IMR-90 (cell line): ENCODE measurements at places on chromosomes 5 and 9. TPM values are rescaled to one million over a fixed set of nuclear protein-coding genes. Genes with fewer than 3 reads are reported as not detected.

GRCh38 chr9:128102196-128102595 lies 25.3 kb downstream of the PTGES2 start:
- DNase-seq = no peak

DNA sequence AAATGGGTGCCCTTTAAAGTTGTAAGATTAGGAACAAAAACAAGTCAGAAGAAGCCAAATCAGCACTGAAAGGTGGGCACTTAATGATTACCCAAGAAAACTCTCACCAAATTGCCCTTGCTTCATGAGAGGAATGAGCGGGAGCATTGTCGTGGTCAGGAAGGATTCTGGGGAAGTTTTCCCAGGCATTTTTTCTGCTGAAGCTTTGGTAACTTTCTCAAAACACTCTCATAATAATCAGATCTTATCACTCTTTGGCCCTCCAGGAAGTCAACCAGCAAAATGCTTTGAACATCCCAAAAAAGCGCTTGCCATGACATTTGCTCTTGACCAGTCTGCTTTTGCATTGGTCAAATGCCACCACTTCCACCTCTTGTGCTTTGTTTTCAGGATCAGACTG lies 10.4 kb upstream of the PCDHGC3 start:
- DNase-seq = peak; percentile 41

- peak; percentile 73 for DNase-seq
These were observed 24.0 kb upstream of the KLF9 start for GRCh38 chr9:70438341-70438928.

DNA sequence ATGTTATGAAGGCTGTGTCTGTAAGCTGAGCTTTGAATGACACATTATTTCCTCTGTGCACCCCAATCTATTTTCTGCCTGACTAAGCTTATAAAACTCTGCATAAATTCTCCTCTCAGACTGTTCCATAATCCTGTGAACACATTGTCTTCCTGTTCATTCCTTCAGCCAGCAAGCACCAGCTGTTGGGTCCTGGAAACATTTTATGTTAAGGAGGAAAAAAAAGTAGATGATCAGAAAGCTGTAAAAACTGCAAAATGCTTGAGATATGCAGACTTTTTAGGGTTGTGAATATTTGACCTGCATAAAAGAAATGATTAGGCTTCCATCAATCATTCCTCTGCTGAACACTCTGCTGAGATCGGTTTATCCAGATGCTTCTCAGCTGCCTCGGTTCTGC lies 1246.0 kb upstream of the DMAC1 start:
- no peak for DNase-seq

GRCh38 chr9:524008-524407 lies 309.3 kb downstream of the DOCK8 start:
- no peak for DNase-seq

GRCh38 chr5:36073595-36074216 lies 7.0 kb upstream of the UGT3A2 start:
- DNase-seq = no peak

GRCh38 chr5:135337064-135337463 lies 62.0 kb downstream of the MACROH2A1 start:
- no peak for DNase-seq

DNA sequence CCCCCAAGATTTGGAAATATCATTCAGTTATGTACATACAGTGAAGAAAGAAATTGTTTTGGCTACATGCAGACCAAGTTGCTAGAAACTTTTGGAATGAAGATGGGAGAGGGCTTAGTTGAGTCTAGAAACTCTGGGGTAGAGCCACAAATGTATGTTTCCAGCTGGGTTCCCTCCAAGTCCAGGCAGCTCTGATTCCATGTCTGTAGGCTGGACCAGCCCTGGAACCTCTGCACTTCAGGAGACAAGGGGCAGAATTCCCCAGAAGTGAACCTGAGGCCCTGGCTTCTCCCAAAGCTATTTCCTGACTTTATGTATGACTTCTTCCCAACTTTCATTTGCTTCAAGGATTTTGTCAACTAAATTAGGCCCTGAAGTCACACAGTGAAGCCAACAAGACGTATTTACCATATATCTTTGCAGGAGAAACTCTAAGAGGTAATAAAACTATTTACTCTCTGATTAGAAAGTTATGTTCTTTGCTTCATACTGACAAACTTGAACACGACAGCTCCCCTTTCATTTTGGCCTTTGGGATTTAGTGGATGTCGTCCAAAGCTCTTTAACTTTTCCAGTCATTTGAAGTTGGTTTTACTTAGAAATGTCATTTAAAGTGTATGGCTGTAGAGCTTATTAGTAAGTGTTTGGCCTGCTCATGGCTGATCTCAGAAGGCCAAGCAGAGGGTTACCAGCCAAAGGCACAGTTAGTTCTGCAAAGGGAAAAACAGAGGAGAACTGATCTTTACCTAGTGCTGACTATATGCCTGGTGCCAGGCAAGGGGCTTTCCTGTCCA lies 152.0 kb upstream of the SLC28A3 start:
- no peak for DNase-seq

GRCh38 chr5:137501226-137501625 lies 2.1 kb upstream of the SPOCK1 start:
- DNase-seq = no peak

DNA sequence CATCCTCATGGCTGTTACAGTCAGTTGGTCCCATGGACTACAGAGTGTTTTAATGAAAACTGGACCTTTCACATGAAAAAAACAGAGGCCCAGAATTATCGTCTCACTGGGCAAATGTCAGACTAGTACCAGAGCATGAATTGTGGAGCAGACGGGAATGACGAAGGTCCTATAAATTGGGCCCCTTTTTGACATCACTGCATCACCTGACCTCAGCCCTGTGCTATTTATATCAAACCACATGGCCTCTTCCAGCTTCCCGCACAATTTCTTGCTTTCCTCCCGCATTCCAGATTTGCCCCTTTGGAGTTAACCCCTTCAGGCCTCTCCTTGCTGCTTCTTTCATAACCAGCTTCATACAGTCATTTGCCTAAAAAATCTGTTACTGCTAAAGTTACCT lies 301.7 kb downstream of the ATPSCKMT start:
- peak; percentile 2 for DNase-seq

DNA sequence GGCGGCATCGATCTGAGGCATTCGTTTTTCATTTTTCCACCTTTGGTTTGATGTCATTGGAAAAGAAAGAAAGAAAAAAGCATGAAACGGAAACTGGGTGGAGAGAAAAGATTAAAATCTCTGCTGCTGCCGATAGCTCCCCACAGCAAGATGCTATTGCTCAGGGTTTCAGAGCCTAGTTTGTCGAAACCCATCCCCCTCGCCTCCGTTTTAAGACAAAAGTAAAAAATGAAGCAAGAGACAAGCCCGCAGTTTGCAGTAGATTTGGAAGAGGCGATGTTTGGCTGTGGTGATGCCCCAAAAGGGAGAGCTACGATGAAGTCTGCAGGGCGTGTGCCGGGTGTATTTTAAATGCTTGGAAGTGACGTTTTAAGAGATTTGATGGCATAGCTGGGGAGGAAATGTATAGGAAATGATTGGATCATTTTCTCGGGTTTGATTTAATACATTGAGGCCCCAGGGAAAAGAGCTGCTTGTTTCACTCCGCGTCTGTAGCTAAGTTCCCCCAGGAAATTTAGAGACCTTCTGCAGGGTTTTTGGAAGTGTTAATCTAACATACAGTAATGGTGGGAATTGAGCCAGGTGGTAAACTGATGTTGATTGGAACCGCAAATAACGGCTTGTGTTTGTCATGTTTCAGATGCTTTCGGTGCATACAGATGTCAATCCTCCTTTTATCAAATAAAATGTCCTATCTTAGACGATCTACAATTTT lies 909 bp downstream of the NDFIP1 start:
- peak; percentile 15 for DNase-seq

DNA sequence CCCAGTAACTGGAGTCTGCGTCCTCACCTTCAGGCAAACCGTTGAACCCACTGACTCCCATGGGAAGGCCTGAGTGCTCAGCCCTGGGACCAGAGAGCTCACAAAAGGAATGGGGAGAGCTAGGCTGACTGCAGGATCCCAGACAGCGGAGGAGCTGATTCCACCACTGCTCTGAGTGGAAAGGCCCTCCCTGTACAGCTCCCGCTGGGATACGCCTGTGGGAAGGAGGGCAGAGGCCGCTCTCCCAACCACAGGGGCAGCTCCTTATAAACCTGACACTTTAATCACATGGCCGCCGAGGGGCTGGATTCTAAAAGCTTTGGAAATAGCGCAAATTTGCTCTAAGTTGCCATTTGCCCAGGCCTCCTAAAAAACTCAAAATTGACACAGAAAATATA lies 37.1 kb downstream of the DBH start:
- no peak for DNase-seq

- no peak for DNase-seq
These were observed 52.1 kb upstream of the EQTN start for GRCh38 chr9:27348785-27349697.

DNA sequence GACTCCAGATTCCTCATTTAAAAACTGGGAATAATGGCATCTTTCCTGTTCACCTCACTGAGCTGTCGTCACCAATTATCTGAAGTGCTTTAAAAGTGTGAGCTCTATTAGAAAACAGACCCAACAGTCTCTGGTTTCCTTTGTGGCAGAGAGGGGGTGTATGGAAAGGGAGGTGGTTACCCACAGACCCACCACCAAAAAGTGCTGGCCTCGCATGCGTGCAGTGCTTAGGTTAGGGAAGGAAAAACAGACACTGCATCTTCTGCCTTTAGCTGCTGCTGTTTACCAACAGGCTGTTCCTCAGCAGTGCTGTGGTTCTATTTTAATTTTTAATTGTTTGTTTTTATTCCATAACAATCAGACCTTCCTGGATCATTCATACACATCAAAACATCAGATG lies 249.6 kb downstream of the PIK3R1 start:
- no peak for DNase-seq

- no peak for DNase-seq
These were observed 3.9 kb downstream of the EGFL7 start for GRCh38 chr9:136666372-136667213.

KIF4B gene
- under 0.01 TPM in 2 replicates for total RNA-seq

RAD50 gene
- total RNA-seq = 5.2 and 13.3 TPM in 2 replicates

SLC6A18 gene
- not detected in 2 replicates for total RNA-seq

FGF10 gene
- total RNA-seq = not detected in 2 replicates

PCDHAC2 gene
- total RNA-seq = not detected in 2 replicates

FCN2 gene
- total RNA-seq = not detected in 2 replicates

ADRA1B gene
- 0.18 and 0.56 TPM in 2 replicates for total RNA-seq

SLC23A1 gene
- total RNA-seq = not detected in 2 replicates

BARHL1 gene
- not detected in 2 replicates for total RNA-seq
